ENCODE measurements at places on chromosomes 1 and 21.

GRCh38 chr1:50704126-50704525 is 255.9 kb downstream of the FAF1 start:
- no peak for DNase-seq

- no peak for DNase-seq
Measured at GRCh38 chr1:228434689-228435088, 18.0 kb upstream of the TRIM17 start.

- DNase-seq, result no peak
Measured at GRCh38 chr1:93087532-93087931, 8.4 kb downstream of the MTF2 start.

DNA sequence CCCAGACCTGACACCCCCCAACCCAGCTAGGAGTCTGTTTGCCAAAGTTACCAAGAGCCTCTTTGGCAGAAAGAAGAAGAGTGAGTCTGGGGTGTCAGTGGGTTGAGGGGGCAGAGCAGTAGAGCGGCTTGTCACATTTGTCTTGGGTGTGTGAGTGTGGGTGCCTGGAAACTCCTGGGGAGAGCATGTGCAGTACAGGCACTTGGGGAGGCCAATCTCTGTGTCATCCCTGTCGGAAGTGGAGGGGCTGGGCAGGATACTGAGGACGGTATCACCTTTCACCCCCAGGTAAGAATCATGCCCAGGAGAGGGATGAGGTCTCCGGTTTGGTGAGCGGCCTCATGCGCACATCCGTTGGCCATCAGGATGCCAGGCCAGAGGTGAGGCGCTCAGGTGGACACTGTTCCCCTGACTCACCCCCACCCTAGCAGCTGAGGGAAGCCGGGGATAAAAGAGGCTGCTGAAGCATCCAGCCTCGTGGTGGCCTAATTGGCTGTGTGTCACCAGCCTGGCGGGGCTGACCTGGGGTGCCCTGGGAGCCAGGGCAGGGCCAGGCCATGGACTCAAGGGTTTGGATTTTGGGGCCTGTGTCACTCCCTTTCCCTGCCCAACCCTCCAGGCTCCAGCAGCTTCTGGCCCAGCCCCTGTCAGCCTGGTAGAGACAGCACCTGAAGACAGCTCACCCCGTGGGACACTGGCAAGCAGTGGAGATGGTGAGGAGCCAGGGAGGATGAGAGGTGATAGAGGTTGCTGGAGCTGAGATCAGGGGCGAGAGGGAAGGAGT is 3.3 kb downstream of the PLK3 start:
- no peak for DNase-seq

GRCh38 chr1:119001181-119002027 is 13.3 kb upstream of the TBX15 start:
- DNase-seq, result no peak

DNA sequence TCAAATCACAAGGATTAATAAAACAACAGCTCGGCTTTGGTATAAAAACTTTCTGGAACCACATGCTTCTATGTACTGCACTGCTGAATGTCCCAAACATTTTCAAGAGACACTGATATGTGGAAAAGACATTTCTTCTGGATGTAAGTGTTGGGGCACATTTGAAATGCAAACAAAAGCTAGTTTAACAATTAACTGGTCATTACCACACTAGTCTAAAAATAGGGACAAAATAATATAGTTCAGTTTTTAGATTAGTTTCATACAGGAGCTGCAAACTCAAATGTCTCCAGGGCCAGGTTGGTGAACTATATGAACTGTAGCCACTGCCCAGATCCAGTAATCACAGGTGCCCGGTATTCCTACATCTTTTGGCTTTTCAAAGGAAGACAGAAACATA is 3.2 kb downstream of the IL23R start:
- DNase-seq, result no peak

All from LNCaP clone FGC (cell line).